ENCODE measurements at places on chromosomes 5 and 9. TPM values are rescaled to one million over a fixed set of nuclear protein-coding genes. Genes with fewer than 3 reads are reported as not detected.
A peak's percentile ranks its signal among the peaks of the same experiment; 100 is the strongest.

Gene EXOC3
- 62.7 TPM for total RNA-seq

Gene CD180
- 0.05 TPM for total RNA-seq

- DNase-seq, result no peak
These were observed 21.3 kb downstream of the SEMA6A start for GRCh38 chr5:116553366-116553765.

Gene PRRC1
- 45.1 TPM for total RNA-seq

Gene SOHLH1
- total RNA-seq, result not detected

Gene COQ4
- 62.4 TPM for total RNA-seq

Gene MUSK
- not detected for total RNA-seq

Gene ALDOB
- total RNA-seq, result 0.79 TPM

Gene SV2C
- not detected for total RNA-seq

GRCh38 chr5:160312960-160313727, 780 bp upstream of the CCNJL start:
- DNase-seq, result no peak

DNA sequence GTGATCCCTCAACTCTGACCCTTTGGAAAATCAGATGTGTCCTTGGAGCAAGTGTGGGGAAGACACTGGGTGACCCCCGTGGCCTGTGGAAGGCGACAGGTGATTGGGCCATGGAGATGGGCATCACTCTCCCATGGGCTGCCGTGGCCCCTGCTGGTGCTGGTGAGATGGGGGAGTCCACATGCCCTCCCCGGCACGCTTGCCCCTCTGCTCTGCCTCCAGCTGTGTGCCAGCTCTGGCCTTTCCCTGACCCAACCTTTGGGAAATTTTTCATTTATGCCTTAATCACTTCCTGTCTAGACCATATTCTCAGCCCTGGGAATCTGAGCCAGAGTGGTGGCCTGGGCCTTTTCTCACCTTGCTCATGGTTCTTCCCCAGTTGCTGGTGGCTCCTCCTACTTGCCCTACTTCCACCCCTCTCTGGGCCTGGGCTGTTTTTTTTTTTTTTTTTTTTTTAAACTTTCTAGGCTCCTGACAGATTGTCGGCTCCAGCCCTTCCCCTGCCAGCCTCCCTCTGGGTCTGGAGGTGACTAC, 56.6 kb downstream of the RGS3 start:
- peak; percentile 47 for DNase-seq

DNA sequence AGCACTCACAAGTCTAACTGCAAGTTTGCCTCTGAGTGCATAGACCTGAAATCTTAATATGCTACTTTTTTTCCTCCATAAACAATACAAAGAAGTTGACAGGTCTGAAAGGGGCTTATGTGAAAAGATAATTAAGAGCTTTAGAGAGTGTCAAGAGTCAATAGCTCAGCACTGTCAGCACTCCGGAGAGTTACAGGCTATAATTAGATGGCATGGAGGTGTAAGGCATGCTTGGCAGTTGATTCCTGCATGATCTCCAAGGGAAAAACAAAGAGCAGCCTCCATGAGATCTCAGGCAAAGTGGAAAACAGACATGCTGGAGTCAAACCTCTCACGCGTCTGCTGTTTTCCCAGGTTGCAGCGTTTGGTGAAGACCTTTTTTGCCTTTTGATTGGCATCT, 468.7 kb downstream of the TLE4 start:
- no peak for DNase-seq

Gene TRIM36
- total RNA-seq, result not detected

Gene ARL10
- total RNA-seq, result 7.0 TPM

DNA sequence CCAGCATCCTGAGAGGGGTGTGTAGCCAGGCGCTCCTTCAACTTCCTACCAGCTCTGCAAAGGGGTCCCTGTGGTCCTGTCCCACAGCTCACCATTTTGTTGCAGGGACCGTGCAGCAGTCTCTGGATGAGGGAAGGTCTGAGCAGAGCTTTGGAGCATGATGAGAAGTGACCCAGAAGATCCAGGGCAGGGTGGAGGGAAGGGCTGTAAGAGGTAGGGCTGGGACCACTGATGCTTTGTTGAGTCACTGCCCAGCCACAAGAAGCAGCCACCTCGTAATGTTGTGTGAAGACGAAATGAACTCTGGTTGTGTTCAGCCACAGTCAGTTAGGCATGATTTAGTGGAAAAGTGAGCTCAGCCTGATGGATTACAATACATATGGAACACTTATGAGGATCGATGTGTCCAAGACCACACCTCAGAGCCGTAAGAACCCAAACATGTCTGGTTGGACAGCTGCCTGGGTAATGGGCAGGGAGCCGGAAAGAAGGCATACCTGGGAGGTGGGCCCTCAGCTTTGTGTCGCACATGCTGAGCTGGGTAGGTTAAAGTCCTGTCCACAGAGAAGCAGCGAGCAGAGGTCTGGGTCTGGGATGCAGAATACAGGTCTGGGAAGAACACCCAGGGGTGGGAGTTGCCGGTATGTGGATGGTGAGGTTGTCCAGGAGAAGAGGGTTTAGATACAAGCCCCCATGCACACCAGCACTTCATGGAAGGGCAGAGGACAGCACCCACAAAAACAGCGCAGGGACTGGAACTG, 250.1 kb downstream of the GADD45G start:
- DNase-seq, result no peak

Gene DELE1
- total RNA-seq, result 40.3 TPM

Gene SPINK7
- not detected for total RNA-seq

GRCh38 chr5:122908662-122909061, 63.2 kb downstream of the SNX24 start:
- no peak for DNase-seq

- DNase-seq, result no peak
These were observed 1216.2 kb downstream of the MAT2B start for GRCh38 chr5:164721656-164722055.

DNA sequence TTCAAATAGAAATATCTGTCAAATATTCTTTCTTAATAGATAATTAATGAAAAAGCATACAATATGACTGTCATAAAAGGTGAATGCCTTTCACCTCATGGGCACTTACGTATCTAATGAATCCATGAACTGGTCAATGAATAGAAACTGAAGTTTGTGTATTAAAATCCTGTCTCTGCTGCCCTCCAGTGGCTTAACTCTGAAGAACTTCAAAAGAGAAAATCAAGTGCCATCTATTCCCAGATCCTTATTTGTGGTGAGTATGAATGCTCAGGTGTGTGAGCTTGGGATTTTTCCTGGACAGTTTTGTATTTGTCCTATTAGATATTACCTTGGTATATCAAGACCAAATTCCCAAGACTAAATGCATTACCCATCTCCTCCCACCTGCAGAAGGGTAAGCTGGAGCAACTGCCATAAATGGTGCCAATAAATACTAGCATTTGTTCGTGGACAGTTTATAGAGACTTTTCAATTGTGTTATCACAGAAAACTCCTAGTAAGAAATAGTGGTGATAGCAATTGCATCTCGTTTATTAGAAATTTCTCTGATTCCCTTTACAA, 44.0 kb upstream of the SVEP1 start:
- no peak for DNase-seq

DNA sequence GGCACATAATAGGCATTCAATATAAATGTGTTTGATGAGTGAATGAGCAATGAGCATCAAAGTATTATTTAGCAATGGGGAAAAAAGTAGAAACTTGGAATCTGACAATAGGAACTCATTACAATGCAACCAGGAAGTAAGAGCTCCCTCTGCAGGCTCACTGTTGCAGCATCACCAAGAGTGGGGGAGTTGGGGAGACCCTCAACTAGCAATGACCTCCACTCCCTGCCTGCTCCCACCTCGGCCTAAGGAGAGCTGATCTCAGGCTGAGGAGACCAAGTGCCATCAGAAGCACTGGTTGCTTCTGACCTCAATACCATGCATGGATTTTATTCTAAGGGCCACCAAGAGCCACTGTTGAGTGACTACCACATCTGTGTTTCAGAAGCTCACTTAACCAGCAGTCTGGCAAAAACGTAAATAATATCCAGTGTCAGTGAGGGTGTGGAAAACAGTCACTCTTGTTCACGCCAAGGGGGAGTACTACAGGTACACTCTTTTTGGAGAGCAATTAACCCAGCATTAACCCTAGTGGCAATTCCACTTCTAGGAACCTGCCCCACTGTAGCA, 8.0 kb downstream of the VDAC1 start:
- no peak for DNase-seq

GRCh38 chr5:138491669-138492559, 26.6 kb downstream of the EGR1 start:
- DNase-seq, result peak; percentile 78

Gene TUSC1
- 0.63 TPM for total RNA-seq

All from activated T-cell treated with anti-CD3 and anti-CD28 coated beads, Interleukin-2, amount 50 U/mL, for 4 hours (primary cell).